Germinal center (tissue), 1 donor: ENCODE measurements at places on chromosomes 16 and 17.
A peak's percentile ranks its signal among the peaks of the same experiment; 100 is the strongest.

- no peak for DNase-seq
Measured at GRCh38 chr17:62800585-62800984, 7.5 kb downstream of the MARCHF10 start.

DNA sequence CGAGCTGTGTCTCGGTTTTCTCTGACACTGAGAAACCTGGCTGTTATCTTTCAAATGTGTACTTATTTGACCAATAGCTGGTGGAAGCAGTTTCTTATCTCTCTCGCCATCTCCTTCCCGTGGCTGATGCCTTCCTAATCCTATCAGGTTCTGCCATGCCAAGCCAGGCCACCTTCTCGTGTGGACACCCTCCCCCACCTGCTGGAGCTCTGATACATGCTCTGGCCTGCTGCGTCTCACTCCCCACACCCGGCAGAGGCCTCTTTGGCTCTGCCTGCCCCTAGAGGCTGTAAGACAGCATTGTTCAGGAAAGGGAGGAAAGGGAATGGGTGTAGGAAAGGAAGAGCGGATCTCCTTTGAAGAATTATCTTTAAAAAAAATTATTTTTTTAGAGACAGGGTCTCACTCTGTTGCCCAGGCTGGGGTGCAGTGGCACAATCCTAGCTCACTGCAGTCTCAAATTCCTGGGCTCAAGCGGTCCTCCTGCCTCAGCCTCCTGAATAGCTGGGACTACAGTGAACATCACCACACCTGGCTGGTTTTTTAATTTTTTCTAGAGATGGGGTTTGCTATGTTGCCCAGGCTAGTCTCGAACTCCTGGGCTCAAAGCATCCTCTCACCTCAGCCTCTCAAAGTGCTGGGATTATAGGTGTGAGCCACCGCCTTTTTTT lies 7.5 kb upstream of the ARMC5 start:
- DNase-seq = no peak

DNA sequence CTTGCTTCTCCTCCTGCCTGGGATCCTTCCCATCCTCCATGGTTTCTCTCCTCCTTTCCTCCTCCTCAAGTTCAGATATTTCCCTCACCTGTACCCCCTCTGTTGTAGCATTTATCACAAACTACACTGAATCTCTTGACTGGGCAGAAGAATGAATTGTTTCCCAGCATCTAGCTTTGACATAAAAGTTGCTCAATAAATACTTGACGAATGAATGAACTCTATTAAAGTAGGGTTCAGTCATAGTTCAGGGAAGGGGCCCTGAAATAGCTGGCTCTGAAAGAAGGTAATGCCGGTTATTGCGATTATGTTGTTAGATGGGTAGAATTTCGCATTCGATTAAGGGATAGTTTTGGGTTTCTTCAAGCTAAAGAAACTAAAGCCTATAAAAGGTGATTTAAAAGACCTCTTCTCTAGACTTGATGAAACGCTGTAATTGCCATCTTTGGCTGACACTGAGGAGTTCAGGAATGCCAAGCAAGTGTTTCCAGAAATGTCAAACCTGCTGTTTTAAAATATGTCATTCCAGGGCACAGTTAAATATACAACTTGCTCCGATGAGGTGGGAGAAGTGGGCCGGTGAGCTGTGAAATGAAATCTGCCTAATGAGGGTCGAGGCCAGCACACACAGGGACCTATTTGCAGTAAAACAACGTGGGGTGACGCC lies 1.0 kb upstream of the CPD start:
- DNase-seq = no peak

- DNase-seq = peak; percentile 67
Measured at GRCh38 chr17:65556014-65556909, 5.2 kb downstream of the AXIN2 start.

GRCh38 chr17:68196394-68197090 lies 51.3 kb upstream of the AMZ2 start:
- no peak for DNase-seq

GRCh38 chr16:72132726-72133125 lies 39.1 kb downstream of the DHX38 start:
- DNase-seq = no peak

GRCh38 chr17:80106176-80106575 lies 4.8 kb downstream of the GAA start:
- DNase-seq = no peak

- no peak for DNase-seq
Measured at GRCh38 chr16:84836967-84837366, 17.2 kb downstream of the CRISPLD2 start.

GRCh38 chr16:1963806-1964505 lies 670 bp downstream of the RPS2 start:
- no peak for DNase-seq

- no peak for DNase-seq
Measured at GRCh38 chr17:42182927-42183734, 2.1 kb downstream of the HCRT start.

DNA sequence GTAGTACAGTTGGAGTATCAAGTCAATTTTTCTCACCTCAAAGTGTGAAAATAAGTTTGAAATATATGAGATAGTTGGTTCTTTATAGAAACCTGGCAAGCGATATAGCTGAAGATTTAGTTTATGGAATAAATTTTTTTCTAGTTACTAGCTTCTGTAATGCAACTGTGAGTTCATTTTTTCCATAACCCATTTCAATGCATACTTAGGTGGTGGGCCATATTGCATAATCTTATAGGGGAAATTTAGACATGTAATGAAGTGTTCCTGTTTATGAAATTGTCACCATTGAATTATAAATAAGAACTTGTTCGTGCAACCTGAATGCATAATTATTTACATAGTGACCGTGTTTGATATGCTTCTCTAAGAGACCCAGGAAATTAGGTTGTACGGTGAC lies 9.0 kb downstream of the MOSMO start:
- DNase-seq = no peak

- no peak for DNase-seq
Measured at GRCh38 chr16:68179855-68180254, 56.1 kb downstream of the ESRP2 start.

- DNase-seq = no peak
Measured at GRCh38 chr17:7289256-7290032, 5.0 kb downstream of the YBX2 start.

- DNase-seq = no peak
Measured at GRCh38 chr17:82281502-82282238, 8.2 kb upstream of the CSNK1D start.

DNA sequence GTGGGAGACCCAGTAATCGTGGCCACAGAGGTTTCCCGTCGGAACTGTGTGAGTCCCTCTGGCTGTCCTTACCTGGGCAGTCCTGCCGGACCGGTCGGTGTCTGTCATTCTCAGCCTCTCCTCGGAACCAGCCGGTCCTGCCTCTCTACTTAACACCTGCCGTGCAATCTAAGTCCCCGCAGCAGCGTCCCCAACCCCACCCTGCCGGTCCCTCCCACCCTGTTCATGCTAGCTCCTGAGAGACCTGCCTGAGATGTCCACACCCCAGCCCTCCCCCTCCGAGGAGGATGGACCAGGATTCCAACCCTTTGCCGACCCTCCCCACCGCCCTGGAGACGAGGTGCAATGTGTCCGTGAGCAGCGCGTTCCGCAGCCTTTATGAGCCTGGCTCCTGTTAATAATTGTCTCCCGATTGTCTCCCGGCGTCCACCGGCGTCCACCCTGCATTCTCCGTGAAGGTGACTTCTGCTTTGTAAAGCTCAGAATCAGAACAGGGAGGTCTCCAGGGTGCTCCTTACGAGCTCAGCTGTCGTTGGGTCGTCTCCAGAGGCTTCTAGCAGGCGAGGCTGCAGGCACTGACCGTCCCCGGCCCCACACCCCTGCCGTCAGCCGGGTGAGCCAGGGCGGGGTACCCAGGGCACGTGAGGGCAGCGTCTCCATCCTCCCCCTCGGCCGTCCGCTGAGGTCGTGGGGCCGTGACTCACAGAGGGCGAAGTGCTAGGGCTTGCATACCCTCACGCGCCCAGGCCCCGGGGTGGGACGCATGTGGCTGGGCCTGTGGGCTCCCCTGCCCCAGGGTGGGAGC lies 10.1 kb downstream of the METRNL start:
- no peak for DNase-seq

DNA sequence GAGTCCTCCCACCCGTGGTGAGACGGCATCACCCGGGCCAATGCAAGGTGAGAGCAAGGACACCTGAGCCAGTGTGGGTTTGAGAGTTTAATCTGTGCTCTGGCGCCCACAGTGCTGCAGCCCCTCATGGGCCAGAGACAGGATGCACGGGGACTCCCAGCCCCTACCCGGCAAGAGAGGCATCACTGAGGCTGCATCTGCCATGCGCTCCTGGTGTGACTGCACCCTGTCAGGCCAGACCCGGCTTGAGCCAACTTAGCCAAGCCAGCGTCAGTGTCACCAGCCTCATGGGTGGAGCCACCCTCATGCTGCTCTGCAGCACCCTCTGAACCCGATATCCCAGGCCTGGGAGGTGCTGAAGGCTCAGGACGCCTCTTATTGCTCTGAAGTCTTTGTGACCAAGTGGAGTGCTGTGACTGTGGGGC lies 1.3 kb upstream of the BRICD5 start:
- no peak for DNase-seq

GRCh38 chr16:11170201-11170600 lies 85.8 kb downstream of the SOCS1 start:
- no peak for DNase-seq

- DNase-seq = no peak
Measured at GRCh38 chr16:15976929-15977637, 27.7 kb downstream of the ABCC1 start.

- DNase-seq = no peak
Measured at GRCh38 chr17:66375121-66375520, 72.7 kb downstream of the PRKCA start.

DNA sequence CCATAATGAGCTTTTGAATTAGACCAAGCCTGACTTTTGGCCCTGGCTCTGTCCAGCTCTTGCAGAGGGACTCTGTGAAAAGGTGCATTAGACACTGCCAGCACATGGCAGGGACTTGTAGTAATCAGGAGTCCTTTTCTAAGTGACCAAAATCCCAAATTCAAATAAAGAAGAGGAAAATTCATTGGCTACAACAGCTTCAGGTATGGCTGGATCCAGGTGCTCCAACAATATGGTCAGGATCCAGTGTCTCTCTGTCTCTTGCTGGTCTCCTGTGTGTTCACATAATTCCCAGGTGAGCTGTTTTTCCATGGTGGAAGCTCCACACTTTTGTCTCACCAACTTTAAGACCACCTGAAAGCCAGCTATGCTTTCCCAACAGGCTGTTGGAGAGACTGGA lies 358.8 kb upstream of the TNRC6C start:
- DNase-seq = no peak

DNA sequence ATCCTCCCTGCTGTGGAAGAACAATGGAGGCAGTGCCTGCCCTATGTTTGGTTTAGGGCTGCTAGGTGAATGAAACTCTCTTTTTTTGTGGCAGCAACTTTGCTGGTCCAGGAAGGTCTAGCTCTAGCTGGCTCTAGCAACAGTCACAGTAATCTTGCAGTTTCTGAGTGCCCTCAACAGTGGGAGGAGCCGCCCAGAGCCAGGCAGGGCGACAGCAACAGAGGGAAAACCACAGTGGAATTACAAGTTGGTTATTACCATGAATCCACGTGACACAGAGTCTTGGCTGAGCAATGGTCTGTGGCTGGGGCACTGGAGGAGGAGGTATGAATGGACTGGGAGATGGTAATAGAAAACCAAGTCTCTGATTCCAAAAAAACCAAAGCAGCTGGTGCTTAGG lies 10.3 kb downstream of the HSPB9 start:
- no peak for DNase-seq

DNA sequence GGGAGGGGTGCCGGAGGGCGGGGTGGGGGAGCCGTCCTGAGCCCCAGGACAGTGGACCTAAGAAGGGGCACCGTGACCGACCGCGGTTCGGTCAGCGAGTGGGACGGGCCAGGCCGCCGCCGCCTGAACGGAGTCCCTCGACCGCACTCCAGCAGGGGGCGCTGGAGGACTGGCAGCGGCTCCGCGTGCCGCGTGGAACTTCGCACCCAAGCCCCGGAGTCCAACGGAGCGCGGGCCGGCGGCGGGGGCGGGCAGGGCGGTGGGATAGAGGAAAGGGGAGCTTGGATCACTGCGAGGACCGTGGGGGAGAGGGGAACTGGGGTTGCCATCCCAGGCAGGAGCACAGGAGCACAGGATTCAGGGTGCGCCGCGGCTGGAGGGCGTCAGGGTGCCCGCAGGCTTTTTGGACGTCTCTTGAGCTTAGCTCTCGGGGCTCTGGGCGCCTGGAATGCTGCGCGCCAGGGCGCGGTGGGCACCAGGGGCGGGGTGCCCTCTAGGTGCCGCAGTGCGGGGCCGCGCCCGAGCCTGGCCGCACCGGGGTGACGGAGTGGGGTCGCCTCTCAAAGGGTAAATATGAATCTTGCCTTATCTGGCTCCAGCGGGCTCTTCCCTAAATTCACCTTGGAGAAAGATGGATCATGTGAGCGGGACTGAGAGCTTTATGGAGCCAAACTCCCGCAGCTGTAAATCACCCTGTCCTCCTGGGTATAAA lies 379 bp upstream of the OTOP2 start:
- peak; percentile 81 for DNase-seq

DNA sequence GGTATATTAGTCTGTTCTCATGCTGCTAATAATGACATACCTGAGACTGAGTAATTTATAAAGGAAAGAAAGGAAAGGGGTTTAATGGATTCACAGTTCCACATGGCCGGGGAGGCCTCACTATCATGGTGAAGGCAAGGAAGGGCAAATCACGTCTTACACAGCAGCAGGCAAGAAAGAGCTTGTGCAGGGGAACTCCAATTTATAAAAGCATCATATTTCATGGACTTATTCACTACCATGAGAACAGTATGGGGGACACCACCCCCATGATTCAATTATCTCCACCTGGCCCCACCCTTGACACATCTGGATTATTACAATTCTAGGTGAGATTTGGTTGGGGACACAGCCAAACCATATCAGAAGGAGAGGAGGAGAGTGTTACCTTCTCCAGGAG lies 17.7 kb upstream of the XYLT1 start:
- DNase-seq = no peak

- DNase-seq = no peak
Measured at GRCh38 chr17:82692268-82692667, 6.2 kb downstream of the RAB40B start.

- no peak for DNase-seq
Measured at GRCh38 chr17:34820248-34820801, 140.9 kb downstream of the CCT6B start.

- DNase-seq = no peak
Measured at GRCh38 chr17:65283704-65284103, 146.5 kb downstream of the RGS9 start.

- peak; percentile 19 for DNase-seq
Measured at GRCh38 chr16:19583665-19584300, 28.3 kb downstream of the VPS35L start.

GRCh38 chr17:37083456-37083855 lies 134.7 kb downstream of the AATF start:
- no peak for DNase-seq

GRCh38 chr16:10942352-10943063 lies at the start of gene DEXI:
Gene DEXI, minus strand, starts transcription at chr16:10942468. Its CDS starts 463 bp downstream, at chr16:10942005.
- peak; percentile 100 for DNase-seq
